ENCODE measurements at places on chromosomes 16 and 17.

- no peak for DNase-seq
These were observed 12.8 kb upstream of the GNG13 start for GRCh38 chr16:813204-813915.

DNA sequence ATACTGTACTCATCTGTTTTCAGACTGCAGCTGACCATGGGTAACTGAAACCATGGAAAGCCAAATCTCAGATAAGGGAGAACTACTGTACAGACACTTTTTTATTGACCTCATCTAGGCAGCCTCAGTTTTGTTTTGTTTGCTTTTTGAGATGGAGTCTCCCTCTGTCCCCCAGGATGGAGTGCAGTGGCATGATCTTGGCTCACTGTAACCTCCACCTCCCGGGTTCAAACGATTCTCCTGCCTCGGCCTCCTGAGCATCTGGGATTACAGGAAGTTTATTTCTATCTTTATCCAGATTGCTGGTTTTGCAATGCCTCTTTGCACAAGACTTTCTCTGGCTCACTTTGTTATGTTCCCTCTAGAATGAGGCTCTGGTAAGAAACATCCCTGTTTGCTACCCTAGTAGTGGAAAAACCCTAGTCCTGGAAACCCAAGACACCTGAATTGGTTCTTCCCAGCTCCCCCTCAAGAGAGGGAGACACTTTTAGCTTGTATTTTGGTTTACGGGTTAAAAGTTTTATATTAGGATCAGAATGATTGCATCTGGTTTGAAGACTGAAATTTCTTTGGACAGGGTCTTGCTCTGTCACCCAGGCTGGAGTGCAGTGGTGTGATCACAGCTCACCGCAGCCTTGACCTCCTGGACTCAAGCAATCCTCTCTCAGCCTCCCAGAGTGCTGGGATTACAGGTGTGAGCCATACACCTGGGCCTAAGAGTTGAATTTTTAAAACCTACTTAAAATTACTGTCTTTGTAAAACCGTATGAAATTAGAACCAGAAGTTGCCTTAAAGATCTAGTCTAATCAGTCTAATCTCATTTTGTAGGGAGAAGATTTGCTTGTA, 38.9 kb downstream of the ZNF207 start:
- no peak for DNase-seq

- no peak for DNase-seq
These were observed 643.0 kb downstream of the MAF start for GRCh38 chr16:78957317-78958100.

- no peak for DNase-seq
These were observed 238.1 kb downstream of the MRTFB start for GRCh38 chr16:14309001-14309886.

DNA sequence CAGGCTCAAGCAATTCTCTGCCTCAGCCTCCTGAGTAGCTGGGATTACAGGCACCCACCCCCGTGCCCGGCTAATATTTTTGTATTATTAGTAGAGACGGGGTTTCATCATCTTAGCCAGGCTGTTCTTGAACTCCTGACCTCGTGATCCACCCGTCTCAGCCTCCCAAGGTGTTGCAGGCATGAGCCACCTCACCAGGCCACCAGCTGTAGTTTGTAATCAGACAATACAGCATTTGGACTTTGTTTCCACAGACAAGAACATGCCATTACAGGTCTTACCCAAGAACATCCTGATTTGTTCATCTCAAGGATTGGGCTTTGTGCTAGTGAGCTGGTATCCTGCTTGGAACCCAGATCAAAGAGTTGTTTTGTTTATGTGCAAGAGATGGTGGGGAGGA, 30.1 kb downstream of the C17orf100 start:
- DNase-seq: no peak

- no peak for DNase-seq
These were observed 453.3 kb downstream of the WWOX start for GRCh38 chr16:78552716-78553115.

GRCh38 chr16:31712064-31712540, 161.5 kb upstream of the ZNF267 start:
- no peak for DNase-seq

DNA sequence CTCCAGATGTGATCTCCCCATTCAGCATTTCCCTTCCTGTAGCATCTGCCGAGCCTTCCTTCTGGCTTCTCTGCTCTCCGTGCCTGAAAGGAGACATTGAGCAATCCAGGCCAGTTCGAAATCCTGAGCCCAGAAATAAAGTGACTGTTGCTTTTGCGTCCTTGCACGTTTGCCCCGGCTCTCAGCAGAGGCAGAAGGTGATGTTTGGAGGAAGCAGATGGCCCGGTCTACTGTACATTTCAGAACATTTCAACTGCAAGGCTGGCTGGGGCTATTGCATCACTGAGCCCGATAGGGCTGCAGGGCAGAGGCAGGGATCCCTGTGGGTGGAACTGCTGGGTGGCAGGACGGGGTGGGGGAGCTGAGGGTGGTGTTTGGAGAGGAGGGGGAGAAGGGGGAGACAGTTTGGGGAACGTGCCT, 29.4 kb downstream of the IRF8 start:
- peak; percentile 99 for DNase-seq

DNA sequence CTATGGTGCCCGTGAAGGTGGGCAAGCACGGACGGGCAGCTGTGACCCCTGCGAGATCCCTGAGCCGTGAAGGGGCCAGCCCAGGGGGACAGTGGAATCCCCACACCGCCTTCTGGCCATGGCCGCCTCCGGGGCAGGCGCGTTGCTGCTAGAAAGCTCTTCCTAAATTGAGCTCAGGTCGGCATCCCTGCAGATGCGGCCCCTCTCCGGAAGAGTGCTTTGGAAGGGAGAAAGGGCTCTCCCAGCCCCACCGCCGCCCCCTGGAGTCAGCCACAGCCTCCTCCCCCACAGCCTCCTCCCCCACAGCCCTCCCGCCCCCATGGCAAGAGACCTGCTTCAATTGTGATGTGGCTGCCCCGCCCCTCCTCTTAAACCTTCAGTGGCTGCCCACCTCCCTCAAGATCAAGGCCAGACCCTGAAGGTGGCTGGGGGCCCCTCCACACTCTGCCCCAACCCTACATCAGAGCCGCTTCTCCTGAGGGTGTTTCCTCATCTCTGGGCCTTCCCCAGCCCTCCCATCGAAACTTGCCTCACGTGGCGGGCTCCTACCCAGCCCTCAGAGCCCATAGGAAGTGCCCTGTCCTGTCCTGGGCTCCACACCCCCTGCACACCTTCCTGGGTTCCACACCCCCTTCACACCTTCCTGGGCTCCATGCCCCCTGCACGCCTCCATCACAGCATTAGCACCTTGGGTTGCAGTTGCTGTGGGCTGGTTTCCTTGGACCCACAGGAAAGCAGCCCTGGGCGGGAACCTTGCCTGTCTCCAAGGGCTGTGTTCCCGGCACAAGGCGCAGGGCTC, 5.5 kb upstream of the CBFA2T3 start:
- no peak for DNase-seq

GRCh38 chr16:30777591-30778297, 9.3 kb downstream of the ZNF629 start:
- no peak for DNase-seq

GRCh38 chr17:7214300-7215135, 5.1 kb downstream of the DLG4 start:
- DNase-seq: peak; percentile 82

DNA sequence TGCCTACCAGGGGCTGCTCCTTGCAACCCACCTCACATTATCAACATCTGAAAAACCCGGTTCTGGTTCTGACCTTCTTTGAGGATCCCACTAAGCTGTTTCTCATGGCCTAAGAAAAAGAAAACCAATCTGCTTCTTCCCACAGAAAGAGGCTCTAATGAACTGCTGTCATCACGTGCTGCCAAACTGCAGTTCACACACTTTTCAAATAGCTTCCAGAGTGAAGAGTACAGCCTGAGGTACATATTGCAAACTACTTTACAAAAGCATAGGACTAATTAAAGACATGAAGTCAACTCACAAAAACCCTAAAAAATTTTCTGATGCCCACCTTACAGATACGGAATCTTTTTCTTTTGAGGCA, 36.7 kb downstream of the SMG6 start:
- no peak for DNase-seq

DNA sequence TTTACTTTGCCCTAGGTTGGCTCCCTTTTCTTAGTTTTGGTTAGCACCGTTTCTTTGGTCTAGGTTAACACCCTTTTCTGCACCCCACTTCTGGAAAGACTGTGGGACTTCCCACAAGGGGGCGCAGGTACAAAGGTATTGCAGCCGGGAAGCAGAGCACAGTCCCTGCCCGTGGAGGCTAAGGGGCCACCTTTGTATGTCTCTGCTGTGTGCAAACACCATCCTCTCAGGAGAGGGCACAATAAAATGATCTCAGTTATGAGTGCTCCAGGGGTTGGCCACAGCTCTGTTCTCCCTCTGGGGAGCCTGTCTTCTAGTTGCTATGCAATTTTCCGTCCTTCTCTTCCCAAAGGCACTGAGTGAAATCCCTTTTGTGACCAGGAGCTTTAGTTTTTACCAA, 28.4 kb upstream of the TMC5 start:
- no peak for DNase-seq

DNA sequence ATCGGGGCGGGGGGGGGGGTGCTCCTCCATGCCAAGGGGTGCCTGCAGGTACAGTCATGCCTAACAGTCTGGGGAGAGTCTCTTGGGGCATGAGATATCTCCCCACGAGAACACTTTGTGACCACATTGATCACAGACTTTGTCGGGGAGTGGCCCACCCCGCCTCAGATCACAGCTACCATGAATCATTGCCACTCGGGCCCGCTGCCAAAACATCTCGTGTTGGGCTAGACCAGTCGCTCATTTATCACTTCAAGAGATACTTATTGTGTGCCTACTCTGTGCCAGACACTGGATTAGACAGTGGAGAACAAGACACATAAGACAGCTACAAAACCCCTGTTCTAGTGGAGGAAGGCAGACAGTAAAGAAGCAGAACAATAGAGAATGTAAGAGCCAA, 72.6 kb downstream of the CLEC16A start:
- DNase-seq: no peak

- peak; percentile 4 for DNase-seq
These were observed at the start of gene NAGS for GRCh38 chr17:44004077-44004760. NAGS (plus strand) TSS chr17:44004622; CDS start chr17:44004664, 42 bp downstream.

DNA sequence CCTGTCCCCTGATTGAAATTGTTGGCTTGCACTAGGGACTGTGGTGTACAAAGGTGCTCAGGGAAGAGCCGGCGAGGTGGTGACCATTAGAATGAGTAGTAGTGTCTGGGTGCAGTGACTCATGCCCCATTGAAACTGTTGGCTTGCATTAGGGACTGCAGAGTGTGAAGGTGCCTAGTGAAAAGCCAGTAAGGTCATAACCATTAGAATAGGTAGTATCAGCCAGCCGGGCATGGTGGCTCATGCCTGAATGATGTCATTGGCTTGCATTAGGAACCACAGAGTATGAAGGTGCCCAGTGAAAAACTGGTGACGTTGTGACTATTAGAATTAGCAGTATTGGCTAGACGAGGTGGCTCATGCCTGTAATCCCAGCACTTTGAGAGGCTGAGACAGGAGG, 78.9 kb downstream of the ABCC6 start:
- DNase-seq: no peak

GRCh38 chr17:40678902-40679522, 14.0 kb upstream of the KRT222 start:
- DNase-seq: no peak

DNA sequence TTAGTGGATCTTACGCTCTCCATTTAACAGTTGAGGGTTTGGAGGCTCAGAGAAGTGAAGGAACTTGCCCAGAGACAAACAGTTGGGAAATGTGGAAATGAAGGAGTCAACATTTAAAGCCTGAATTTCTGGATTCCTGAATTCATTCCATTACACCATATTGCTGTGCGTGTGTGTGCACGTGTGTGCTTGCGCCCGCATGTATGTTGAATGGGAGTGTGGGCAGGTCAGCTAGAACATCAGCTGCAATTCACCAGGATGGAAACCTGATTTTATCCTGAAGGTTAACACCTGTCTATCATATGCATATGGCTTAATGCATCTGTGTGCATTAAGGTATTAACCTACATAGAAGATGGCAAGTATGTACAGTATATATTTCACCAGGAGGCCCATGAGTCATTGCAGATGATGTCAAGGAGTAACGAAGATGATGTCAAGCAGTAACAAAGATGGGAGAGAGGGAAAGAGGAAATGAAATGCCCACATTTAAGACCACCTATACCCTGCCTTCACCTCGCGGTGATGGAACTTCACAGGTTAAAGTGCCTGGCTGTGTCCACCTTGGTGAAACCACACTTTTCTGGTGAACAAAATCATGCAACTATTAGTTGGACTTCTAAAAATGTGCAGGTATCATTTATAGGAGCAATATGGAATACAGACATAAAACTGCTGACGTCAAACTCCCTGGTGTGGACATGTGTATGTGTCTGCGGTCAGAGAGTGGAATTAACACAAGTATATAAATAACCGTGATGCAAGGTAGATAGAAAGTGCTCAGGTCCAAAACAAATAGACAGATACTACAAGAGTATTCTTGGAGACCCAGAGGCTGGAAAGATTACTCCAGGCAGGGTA, 832 bp upstream of the ADAP2 start:
- no peak for DNase-seq

- DNase-seq: no peak
These were observed 37.1 kb downstream of the SOX8 start for GRCh38 chr16:1018447-1019198.

DNA sequence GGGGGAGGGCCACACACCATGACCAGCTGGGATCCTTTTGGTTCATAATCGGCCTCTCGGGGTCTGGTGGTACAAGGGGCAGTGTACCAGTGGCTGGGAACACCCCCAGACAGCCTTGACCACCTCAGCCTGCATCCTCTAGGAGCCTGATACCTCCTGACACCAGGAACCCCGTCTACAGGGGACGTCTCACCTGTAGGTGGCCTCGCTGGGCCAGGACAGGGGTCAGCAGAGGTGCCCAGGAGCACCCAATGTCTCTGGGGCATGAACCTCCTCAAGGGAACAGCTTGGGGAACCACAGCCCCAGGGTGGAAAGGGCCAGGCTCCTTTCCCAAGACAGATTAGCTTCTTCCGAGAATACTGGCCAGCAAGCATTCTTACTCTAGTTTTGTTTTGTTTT, 2.5 kb upstream of the METRNL start:
- DNase-seq: no peak

GRCh38 chr16:46900455-46901235, 16.5 kb downstream of the GPT2 start:
- no peak for DNase-seq
